Activated CD8-positive, alpha-beta memory T cell treated with anti-CD3 and anti-CD28 coated beads, Interleukin-2, amount 10 ng/mL, durations not matched to agents 7 days and 5 days (primary cell): ENCODE measurements at places on chromosomes 1 and 21. TPM values are rescaled to one million over a fixed set of nuclear protein-coding genes. Genes with fewer than 3 reads are reported as not detected.

DNA sequence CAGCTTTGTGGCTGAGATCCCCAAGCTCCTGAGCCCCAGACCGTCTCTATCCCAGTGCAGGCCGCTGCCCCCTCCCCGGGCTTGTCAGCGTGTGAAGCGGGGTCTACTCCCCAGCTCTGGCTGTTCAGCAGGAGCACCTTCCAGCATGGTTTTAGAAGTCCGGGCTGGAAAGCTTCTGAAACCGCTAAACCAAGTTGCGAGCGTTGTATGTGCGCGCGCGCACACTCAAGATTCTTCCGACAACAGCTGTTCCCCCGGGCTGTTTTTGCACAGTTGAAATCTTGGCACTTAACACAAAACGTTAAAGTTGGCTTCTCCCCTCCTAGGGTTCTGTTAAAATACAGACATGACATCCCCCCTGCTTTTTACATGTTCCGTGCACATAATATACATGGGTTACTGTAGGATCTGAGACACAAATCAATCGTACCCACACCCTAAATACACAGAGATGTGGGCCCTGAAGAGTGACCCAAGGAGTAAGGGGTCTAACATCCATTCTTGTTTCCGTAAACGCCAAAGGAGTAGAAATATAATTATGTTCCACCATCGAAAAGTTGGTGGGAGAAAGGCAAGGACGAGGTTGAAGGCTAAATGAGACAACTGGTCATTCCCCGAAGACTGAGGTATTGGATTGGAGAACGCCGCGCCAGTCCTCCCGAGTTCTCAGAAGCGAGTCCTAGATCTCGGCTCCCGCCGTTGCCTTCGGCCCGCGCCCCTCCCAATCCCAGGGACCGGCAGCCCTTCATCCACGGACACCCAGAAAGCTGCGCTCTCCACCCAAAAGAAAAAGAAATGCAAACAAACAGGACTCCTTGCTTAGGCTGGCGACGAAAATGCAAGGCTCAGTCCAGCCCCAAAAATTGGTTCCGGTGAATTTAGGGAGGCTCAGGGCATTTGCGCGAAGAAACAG, 1.3 kb downstream of the TBX15 start:
- DNase-seq = no peak

Gene FCRL1
- not detected for total RNA-seq

DNA sequence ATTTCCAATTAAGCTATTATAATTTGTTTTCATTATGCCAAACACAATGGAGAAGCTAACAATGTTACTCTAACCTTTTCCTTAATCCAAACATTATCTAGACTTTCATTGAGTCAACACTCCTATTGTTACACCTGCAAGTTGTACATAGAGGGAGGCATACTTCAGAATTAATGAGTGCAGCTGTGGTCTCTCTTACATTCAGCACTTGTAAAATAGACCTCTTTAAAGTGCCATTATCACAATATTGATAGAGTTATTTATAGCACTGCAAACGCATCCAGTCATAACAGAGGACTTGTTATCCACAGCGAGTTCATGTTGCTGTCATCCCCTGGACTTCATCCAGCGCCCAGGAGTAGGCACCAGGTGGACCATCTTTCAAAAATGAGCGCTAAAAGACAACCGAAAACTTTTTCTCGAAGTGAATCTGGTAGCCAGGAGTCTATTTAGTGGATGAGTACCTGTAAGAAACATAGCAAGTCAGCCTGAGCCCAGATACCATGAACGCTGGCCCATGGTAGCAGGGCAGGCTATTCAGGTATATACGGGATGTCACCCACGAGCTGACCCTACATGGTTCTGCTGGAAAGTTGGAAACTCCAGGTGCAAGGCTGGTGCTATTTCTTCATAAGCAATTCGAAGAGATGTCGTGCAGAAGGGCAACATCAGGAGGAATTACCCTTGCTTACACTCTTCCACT, 70.6 kb upstream of the NFIA start:
- DNase-seq = no peak

Gene LCE1C
- not detected for total RNA-seq

DNA sequence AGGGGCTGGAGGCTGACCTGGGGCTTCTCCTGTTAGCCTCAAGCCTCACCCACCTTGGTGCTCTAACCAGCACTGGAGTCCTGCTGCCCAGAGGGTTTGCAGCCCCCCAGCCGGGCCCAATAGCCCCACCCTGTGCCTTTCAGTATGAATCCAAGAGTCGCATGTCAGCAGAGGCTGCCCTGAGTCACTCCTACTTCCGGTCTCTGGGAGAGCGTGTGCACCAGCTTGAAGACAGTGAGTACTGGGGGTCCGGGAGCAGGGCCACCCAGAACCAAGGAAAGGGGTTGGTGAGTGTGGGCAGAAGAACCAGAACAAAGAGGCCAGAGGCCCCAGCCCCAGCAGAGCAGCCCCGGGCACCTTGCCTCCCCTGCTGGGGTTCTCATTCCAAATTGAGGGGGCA, 25.6 kb downstream of the CDK18 start:
- no peak for DNase-seq

Gene S100A7A
- total RNA-seq = not detected

- DNase-seq = no peak
Observed at GRCh38 chr1:97365026-97365425, 555.8 kb downstream of the DPYD start.

Gene MSH4
- 0.38 TPM for total RNA-seq

GRCh38 chr1:177287994-177288393, 117.2 kb downstream of the BRINP2 start:
- DNase-seq = no peak

Gene UBE2U
- total RNA-seq = not detected

Gene HES3
- total RNA-seq = not detected

DNA sequence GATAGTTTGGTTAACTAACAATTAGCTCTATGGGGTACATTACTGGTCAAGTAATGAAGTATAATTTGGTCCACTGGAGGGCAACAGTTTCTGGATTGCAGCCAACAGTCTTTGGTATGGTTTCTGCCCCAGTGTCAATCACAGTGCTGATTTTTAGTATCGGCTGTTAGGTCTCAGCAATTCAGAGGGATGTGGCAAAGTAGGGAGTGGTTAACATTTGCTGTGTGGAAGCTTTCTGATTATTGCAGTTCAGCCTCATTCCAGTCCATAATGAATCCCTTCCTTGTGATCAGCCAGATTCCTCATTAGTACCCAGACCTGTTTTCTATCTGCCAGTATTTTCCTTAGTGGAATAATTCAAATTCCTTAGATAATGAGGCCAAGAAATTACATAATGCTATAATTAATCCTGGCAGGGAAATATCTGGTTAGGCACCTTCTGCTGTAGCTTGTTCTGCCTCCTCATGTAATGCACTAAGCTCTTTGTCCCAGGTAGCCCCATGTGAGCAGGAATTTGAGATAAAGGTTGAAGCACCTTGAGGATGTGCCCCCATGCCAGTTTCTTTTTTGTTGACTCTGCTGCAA, 14.0 kb downstream of the F3 start:
- DNase-seq = no peak

Gene EPS15
- 71.6 TPM for total RNA-seq

DNA sequence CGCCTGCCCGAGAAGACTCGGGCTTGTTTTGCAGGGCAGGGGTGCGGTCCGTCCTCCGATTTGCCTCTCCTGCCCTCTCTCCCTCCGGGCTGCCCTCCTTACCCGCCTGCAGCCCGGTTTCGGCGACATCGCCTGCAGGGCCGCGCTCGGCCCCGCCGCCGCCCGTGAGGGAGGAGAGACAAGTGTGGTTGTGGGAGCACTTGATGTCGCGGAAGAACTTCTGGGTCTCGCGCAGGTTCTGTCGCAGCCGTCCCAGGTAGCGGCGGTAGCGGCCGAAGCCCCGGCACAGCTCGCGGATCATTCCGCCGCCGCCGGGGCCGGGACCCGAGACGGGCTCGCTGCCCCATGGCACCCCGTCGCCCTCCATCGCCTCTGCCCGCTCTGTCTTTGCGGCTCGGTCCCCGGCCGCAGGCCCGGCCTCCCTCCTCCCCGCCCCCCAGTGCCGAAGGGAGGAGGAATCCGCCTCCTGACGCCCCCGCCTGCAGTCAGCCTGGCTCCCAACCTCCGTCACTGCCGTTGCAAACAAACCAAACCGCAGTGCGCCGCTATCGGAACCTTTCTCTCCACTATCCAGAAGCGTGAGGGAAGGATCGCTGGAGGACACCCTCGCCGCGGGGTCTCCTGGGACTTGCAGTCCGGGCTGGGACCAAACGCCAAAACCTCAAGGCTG, at the start of gene DSTYK:
TSS of gene DSTYK (minus strand) at position 534 of the 670 bp plus-strand sequence. CDS start at position 367, 167 bp downstream.
- DNase-seq = peak; percentile 95

GRCh38 chr1:226748306-226748705, 9.2 kb upstream of the ITPKB start:
- no peak for DNase-seq

Gene HAO2
- total RNA-seq = not detected

DNA sequence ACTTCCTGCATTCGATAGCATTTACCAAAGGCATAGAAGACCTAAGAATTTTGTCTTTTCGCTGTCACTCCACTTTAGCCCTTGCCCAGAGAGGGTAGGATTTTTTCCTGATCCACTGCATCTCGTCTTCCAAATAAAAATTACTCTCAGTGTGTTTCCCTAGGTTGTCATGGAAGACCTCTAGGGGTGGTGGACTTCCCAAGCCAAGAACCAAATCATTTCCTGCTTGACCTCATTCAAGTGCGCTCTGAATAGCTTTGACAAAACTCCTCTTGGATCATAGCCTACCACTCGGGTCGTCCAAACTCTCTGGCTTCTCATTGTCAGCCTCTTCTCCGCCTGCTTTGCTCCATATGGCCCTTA, 431 bp upstream of the C1orf52 start:
- DNase-seq = no peak

Gene FALEC
- 0.59 TPM for total RNA-seq

Gene RSPO1
- not detected for total RNA-seq

Gene LEPR
- 3.7 TPM for total RNA-seq

- DNase-seq = no peak
Observed at GRCh38 chr1:177948336-177948972, 21.4 kb downstream of the SEC16B start.

DNA sequence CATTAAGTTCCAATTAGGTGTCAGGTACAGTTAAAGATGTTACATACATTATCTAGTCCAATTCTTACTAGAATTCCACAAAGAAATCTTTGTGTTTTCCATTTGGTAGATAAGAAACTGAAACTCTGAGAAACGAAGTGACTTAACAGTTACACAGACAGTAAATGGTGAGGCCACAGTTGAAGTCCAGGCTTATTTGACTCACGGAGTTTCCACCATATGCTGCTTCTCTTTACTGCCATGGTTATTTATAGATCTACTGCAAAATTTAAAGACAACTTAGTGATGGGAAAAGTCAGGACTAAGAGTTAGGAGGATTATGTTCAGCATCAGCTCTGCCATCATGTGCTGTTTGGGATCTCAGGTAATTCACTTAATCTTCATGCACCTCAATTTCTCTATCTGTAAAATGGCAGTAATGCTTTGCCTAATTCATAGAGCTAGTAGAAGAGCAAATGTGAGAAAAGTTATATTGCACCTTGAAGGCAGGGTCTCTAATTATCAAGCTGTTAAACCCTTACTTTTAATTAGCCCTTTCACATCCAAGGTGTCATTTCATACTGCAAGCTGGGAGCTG, 26.2 kb upstream of the SAMSN1 start:
- no peak for DNase-seq

DNA sequence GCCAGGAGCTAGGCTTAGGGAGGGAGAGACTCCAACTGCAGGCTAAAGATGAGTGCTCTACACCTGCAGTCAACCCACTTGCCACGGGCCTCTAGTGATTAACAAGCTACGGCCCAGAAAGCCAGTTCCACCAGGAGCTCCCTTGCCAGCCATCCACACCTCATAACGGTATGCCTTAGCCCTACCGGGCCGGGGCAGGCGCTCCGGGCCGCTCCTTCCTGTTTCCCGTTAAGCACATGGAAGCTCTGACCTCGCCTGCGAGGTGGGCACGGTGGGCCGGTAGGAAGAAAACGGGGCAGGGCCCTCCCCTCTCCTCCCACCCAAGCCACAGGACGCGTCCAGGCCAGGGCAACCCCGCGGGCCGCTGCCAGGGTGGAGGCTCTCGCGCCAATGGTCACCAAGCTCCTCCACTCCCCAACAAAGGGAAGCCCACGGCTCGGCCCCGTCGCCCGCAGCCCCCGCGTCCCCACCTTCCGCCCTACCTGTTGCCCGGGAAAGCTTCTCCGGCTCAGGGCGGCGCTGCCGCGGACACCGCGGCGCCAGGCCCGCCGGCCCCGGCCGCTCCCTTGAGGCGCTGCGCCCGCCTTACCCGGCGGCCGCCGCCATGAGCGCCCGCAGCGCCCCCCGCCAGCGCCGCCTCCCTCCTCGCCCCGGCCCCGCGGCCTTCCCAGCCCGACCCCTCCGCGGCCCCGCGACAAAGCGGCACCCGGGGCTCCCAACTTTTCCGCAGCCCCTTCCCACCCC, 627 bp downstream of the CERS2 start:
- peak; percentile 62 for DNase-seq

Gene PLEKHN1
- total RNA-seq = 3.3 TPM

GRCh38 chr1:59309795-59310548, 13.1 kb downstream of the FGGY start:
- DNase-seq = no peak

DNA sequence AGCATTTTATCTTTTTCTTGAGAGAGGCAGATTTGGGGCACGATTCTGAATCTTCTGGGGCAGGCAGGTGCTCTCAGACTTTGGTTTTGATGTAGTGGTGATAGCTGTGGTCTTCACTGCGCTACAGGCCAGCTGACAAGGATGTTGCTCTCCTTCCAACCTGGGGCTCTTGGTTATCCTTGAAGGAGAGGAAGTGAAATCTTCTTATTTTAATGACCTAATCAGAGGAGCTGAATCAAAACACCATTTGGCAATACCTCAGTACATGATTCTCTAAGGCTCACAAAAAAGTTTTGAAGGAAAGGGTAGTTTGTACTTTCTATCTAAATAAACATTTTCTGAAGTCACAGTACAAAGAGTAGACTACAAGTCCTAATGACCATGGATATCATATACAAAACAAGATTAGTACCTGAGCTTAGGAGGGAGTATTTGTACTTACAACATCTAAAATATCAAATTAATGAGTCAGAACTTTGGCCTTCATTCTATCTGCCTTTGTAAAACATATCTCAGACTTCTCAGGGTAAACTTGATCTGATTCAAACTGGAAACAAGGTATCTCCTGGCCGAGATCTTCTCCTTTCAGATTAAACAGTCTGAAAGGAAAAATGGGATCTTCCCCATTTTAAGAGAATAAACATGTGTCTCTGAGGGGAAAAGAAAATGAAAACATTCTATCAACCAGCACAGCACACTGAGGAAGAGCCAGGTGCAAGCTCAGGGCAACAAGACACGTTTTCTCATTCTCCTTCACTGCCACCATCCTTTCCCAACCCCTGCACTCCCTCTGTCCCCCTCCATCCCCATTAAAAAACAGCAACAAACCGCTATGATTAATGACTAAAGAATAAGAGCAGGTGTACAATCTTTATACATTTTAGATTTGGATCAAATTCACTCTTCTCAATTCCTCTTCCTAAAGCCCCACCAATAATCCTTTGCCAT, 69.2 kb downstream of the SH3GLB1 start:
- no peak for DNase-seq

DNA sequence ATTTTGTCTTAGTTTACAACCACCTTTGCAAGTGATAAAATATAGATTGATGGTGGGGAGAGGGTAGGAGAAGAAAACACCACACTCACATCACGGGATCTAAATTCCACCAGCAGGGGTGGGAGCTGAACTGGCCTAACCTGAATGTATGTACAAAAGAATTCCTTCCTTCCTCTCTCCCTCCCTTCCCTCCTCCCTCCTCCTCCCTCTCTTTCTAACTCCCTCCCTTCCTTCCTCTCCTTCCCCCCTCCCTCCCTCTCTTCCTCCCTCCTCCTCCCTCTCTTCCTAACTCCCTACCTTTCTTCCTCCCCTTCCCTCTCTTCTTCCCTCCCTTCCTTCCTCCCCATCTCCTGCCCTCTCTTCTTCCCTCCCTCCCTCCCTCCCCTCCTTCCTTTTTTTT, 40.2 kb downstream of the HIVEP3 start:
- DNase-seq = no peak

GRCh38 chr1:78665809-78666208, 16.2 kb downstream of the IFI44 start:
- no peak for DNase-seq
